ENCODE measurements at places on chromosomes 12 and 14.
A peak's percentile ranks its signal among the peaks of the same experiment; 100 is the strongest.

GRCh38 chr12:48078901-48079300, 27.0 kb downstream of the SENP1 start:
- DNase-seq, result peak; percentile 47

- no peak for DNase-seq
Measured at GRCh38 chr12:59716043-59716442, 120.2 kb downstream of the SLC16A7 start.

GRCh38 chr14:37246427-37246829, 48.7 kb downstream of the MIPOL1 start:
- peak; percentile 37 for DNase-seq

DNA sequence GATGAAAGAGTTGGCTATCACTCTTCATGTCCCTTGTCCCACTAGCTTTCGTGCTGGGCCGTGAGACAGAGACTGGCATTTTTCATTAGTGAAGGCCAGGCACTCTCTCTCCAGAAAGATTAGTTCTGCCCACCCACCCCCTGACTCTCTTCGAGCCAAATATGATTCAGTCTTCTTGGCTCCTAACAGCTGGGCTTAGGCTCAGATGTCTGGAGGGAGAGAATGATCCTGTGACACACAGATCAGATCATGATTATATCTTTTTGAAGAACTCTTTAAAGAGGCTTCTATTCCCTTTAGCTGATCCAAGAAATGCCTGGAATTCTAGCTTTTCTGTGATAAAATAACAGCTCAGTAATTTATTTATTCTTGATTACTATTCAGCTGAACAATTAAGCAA, 5.2 kb upstream of the GNG2 start:
- no peak for DNase-seq

- DNase-seq, result no peak
Measured at GRCh38 chr12:109931143-109931542, 31.1 kb downstream of the TCHP start.

DNA sequence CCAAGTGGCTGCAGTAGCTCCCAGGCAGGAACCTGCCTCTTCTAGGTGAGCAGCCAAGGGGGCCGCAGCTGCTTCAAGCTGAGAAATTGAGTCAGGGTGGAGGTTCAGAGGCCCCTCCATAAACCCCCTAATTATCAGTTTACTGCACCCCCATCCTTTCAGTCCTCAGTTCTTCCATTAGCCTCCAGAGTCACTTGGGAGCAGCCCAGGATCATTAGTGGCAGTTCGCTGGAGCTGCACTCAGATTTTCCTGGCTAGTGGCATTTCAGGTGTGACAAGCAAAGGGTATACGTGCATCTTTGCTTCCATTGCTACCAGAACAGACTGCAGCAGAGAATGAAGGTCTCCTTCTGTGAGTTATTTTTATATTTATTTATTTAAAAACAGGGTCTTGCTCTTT, 358.7 kb downstream of the FUT8 start:
- no peak for DNase-seq

Data from fibroblast of skin of back (primary cell).